GM20000 (cell line): ENCODE measurements at places on chromosomes 2 and 18.
A peak's percentile ranks its signal among the peaks of the same experiment; 100 is the strongest.

DNA sequence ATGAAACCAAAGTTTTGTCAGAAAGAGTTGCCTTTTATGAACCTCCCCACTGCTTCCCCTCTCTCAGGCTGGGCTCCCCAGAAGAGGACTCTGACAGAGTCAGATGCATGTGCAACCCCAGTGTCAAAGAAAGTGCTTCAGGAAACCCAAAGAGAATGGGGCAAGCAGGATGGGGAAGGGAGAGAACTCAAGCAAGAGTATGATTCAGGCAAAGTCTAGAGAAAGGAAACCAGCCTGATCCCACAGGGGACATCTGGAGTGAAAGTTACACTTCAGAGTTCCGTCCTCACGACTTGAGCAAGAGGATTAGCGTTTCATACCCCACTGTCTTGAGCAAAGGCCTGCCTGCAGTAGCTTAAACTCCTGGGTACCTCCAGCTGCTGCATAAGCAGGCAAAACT, 51.8 kb upstream of the EPC2 start:
- no peak for DNase-seq

DNA sequence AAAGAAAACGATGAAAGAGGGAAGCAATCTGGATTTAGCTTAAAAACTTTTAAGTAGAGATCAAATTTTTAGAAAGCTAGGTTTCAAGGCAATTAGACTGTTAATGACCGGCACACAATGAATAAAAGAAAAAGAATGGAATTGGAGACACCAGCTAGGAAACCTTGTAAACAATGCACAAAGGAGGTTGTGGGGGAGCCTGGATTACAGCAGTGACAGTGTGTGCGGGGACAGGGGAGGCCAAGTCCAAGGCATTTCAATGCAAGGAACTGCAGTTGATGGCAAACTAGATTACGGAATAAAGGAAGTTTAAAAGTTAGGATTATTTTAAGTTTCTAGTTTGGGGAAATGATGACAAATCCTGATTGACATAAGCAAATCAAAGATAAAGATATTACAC, 74.5 kb downstream of the DTNB start:
- no peak for DNase-seq

GRCh38 chr18:52394602-52395001, 54.6 kb downstream of the DCC start:
- DNase-seq: no peak

- no peak for DNase-seq
Observed at GRCh38 chr2:236499691-236500578, 69.7 kb upstream of the ACKR3 start.

DNA sequence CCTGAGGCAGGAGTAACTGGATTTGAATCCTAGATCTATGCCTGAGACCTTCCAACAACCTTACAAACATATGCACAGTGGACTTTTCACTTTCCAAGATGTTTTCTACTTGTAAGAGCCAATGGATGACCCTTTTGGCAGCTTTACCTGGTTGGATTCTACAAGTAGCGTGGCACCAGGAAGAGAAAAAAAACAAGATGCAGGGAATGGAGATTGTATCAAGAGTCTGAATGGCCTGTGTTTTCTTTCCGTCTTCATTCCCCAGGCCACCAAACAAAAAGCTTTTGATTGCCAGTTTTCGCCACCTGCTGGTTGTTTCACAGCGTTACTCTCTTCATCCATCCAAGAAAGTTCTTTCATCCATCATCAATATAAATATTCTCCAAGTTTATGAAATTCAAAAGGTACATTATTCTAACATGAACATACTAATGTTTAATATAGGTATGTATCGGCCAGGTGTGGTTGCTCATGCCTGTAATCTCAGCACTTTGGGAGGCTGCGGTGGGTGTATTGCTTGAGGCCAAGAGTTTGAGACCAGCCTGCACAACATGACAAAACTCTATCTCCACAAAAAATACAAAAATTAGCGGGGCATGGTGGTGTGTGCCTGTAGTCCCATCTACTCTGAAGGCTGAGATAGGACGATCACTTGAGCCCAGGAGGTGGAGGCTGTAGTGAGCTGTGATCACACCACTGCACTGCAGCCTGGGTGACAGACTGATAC, 3.5 kb upstream of the BCL2 start:
- peak; percentile 67 for DNase-seq

GRCh38 chr18:74216661-74217110, 68.4 kb downstream of the TIMM21 start:
- no peak for DNase-seq

GRCh38 chr2:53987336-53987921, 16.6 kb upstream of the PSME4 start:
- no peak for DNase-seq

DNA sequence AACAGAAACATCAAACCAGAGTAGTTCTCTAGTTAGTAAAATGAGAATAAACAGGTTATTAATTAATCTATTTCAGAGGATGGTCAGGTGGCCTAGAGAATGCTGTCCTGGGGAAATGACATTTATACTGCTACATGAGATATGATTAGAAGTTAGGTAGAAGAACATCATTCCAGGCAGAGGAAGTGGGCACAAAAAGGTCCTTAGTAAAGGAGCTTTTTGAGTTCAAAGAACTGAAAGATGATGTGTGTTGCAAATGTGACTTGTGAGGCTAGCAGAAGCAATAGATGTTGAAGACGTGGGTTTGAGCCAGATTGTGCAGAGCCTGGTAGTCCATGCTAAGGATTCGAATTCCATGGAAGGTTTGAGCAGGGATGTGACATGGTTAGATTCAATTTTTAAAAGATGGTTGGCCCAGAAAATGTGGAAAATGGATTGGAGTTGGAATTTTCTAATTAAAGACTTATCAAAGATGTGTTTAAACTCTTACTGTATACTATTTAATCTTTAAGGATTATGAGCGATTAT, 34.2 kb downstream of the RAB10 start:
- no peak for DNase-seq

DNA sequence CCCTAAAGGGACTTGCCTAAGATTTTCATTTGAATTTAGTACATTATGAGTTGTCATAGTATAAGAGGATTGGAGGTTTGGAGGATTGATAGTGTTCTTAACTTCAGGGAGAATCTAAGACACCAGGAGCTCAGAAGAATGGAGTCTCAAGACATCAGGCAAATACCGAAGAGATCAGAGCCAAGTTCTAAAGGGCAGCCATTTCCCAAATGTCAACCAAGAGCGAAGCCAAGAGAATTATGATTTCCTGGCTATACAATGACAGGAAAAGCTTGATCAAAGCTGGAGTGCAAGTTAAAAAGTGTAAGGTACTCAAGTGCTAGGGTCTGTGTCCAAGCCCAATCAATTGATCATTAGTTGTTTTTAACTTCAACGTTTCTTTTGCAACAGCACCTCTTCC, 283.0 kb upstream of the FN1 start:
- DNase-seq: no peak

DNA sequence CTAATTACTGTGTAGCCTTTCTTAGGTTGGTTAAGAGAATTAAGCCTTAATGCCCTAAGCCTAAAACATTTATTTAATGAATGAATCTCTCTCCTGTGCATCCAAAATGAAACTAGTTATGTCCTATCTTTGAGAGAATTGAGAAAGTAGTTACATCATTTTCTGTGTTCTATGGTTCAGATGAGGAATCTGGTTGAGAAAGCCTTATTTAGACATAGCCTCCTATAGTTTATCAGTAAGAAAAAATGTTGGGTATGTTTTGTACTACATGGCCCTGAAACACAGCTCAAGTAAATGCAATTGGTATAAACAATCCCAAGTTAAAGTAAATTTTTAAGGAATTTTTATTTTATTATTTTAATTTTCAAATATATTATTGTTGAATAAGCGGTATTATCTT, 25.9 kb upstream of the RAMP1 start:
- DNase-seq: no peak

GRCh38 chr2:117888897-117889296, 74.4 kb downstream of the DDX18 start:
- DNase-seq: no peak
